ENCODE measurements at places on chromosomes 2 and 18.

DNA sequence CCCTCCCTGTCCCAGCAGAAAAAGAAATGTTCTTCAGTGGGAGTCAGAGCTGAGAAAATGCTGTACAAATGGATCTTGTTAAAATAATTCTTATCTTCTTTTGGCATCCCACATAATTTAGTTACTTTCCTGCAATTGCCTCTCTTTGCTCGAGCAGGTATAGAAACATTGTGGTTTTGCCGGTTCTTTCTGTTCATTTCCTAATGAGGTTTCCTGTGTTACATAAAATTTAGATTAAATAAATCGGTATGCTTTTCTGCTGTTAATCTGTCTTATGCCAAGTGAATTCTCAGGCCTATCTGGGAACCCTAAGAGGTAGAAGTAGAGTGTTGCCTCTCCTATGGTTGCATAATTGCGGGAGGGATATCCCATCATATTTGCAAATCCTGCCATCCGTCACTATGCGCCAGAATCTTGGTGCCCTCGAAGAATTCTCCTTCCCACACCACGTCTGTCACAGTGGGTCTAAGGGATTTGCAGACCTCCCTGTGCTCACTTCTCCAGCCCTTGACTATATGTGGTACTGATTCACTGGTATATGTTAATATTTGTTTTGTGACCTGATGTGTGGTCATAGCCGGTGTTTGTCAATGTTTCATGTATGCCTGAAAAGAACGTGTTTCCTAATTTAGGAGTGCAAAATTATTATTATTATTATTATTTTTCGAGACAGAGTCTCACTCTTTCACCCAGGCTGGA, 12.2 kb upstream of the HDAC4 start:
- DNase-seq = no peak

DNA sequence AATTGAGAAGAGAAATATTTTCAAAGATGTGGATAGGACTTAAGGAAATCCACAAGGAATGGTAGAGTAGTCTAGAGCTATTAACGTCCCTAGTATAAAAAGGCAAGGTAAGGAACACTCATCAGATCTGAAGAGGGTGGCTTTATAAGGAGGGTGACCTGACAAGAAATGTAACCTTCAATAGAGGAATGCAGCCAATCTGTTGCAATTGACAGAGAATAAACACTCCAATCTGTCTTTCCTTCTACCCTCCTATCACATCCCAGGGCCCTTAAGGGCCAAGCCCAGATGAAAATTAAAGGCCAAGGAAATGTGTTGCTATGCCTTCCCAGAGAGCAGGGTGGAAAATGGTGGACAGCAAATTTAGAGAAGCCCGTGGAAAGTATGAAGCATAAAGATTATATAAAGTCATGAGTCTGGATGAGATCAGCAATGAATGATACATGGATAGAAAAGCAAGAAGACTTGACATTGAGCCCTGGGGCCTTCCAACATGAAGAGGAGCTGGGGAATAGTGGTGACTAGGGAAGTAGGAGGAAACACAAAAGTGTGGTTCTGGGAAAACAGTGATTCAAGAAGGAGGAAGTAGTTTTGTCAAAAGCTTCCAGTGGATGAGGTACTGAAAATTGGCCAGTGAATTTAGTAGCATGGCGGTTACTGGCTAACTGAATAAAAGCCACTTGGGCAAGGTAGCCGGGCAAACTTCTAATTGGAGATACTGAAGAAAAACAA, 270.6 kb upstream of the TANK start:
- no peak for DNase-seq

DNA sequence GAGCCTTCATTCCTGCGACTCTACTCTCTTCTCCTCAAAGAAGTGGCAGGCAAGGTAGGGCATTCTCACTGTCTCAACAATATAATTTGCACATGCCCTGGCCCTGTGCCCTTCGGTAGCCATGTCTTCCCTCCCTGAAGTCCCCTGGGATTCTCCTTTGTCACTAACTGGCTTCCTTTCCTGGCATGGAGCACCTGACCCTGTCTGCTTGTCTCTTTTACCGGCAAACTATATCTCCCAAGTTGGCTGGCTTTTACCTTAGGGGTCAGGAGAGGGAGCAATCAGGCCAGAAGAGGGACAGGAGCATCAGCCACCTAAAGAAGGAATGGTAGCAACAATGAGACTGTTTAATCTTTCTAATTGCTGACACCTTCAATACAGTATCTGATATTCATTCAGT, 51.9 kb upstream of the RMDN2 start:
- DNase-seq = no peak

- DNase-seq = peak; percentile 19
These were observed 210.1 kb downstream of the NDUFA10 start for GRCh38 chr2:239814861-239815601.

DNA sequence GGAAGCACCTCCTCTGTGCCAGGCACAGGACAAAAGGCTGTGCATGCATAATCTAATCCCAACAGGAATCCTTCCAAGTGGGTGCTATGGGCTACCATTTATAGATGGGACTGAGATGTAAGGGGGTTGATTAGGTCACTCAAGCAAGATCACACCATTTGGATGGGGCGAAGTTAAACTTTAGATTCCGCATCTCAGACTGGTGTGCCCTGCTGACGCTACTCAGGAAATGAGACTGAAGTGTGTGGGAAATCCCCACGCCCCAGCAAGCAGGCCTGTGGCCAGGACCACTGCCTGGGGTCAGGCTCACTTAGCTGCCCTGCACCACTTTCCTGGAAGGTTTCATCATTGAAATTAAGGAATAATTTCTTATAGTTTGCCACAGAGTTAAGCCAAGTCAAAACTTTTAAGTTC, 70.5 kb upstream of the PPP1CB start:
- DNase-seq = no peak
